H1 (cell line): ENCODE measurements at places on chromosomes 4 and X. TPM values are rescaled to one million over a fixed set of nuclear protein-coding genes. Genes with fewer than 3 reads are reported as not detected.

GRCh38 chr4:1212546-1213335 lies 36.2 kb downstream of the CTBP1 start:
- H3K27ac ChIP-seq: no peak overlapping the region
- no peak for DNase-seq
- no peak overlapping the region for H3K4me3 ChIP-seq
- no peaks in the 10 kb centered on the region for H3K27me3 ChIP-seq
- H3K4me1 ChIP-seq: no peaks in the 10 kb centered on the region

The MECP2 gene
- total RNA-seq: 32.0 and 32.4 TPM in 2 replicates

The AMTN gene
- not detected in 2 replicates for total RNA-seq

DNA sequence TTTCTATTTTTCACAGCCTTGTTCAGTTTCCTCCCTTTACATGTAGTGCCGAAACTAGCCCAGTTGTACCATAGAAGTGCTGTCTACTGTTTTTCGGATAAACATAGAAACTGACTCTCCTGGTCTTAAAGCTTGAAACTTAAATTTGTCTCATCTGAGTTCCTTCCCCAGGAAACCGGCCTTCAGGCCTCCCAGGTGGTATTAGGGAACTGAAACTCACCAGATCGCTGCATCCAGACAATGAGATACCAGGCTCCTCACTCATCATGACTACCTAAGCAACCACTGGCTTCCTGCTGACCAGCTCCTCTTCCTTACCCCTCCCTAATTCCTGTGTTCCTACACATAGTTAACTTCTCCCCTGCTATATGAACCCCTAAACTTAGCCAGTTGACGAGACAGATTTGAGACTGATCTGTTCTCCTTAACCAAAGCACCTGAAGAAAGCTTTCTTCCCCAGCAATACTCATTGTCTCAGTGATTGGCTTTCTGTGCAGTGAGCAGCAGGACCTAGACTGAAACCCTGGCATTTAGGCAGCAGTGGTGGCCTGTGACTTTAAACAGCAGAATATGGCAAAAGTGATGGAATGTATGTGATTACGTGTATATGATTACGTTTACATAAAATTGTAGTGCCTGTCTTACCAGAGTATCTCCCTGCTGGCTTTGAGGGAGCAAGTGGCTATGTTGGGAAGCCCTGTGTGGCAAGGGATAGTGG lies 959.1 kb upstream of the LCORL start:
- no peak overlapping the region for H3K4me3 ChIP-seq
- no peaks in the 10 kb centered on the region for H3K36me3 ChIP-seq
- no peak overlapping the region for H3K27ac ChIP-seq
- DNase-seq: no peak
- no peaks in the 10 kb centered on the region for H3K4me1 ChIP-seq
- H3K27me3 ChIP-seq: no peaks in the 10 kb centered on the region

DNA sequence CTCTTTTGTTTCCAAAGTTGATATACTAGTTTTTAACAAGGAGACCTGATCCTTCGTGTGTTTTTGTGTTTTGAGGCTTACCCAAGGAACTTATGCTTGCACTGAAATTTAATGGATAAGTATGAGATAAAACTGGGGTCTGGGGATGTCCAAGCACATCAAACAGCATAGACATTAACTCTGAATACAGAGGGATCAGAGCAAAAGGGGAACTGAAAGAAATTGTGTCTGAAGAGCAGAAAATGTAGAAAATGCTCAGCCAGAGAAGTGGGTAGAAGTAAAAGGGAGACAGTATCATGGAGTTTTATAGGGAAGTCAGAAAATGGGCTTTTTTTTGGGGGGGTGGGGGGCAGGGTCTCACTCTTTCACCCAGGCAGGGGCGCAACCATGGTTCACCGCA lies 695.4 kb downstream of the ARAP2 start:
- H3K27me3 ChIP-seq: no peaks in the 10 kb centered on the region
- no peaks in the 10 kb centered on the region for H3K4me1 ChIP-seq
- no peak for DNase-seq
- no peaks in the 10 kb centered on the region for H3K36me3 ChIP-seq

DNA sequence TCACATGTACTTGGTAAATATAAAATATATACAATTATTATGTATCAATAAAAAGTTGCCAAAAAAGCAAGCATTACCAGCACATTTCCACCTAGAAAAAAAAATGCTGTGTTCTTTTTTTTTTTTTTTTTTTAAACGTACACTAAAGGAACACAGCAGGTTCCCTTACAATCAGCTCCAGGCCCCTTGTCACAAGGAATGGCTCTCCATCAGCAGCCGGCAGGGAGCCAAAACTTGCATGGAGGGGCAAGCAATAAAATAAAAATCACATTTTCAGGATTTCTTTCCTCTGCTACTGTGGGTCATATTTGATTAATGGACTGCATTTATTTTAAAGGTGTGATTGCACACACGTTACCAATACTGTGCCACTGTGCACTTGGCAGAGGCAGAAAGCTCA lies 460.3 kb downstream of the GPAT3 start:
- H3K27ac ChIP-seq: no peak overlapping the region
- no peaks in the 10 kb centered on the region for H3K27me3 ChIP-seq
- no peak overlapping the region for H3K4me3 ChIP-seq
- no peak for DNase-seq
- peaks cover 2% of the 10 kb centered on the region for H3K4me1 ChIP-seq
- no peaks in the 10 kb centered on the region for H3K36me3 ChIP-seq

GRCh38 chrX:9899640-9900111 lies 67.5 kb upstream of the CLDN34 start:
- H3K4me3 ChIP-seq: no peak overlapping the region
- H3K4me1 ChIP-seq: peaks cover 4% of the 10 kb centered on the region; the same call in 1 of the 2 replicates
- no peak overlapping the region for H3K27ac ChIP-seq
- H3K36me3 ChIP-seq: peaks cover 10% of the 10 kb centered on the region; the same call in 1 of the 2 replicates
- DNase-seq: no peak

DNA sequence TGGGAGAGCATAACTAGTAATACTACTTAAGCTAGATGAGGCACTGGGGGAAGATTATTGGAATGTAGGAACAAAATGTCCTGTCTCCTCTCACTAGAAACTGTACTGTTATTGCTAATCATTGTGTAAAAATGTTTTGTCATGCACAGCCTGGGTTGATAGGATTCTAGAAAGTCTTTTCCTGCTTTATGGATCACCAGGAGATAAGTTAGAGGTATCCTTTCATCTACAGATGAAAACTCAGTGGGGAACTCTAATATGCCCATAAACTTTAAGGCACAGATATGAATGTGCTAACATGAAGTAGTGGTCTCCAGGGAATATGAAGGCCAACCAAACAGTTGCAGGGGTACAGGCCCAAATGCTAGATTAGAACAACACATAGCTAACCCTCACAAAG lies 57.5 kb downstream of the SRPX start:
- H3K4me1 ChIP-seq: no peaks in the 10 kb centered on the region
- no peak overlapping the region for H3K4me3 ChIP-seq
- no peaks in the 10 kb centered on the region for H3K36me3 ChIP-seq

GRCh38 chr4:99894998-99895397 lies 771 bp upstream of the LAMTOR3 start:
- H3K27ac ChIP-seq: no peak overlapping the region
- no peak for DNase-seq
- H3K4me1 ChIP-seq: no peaks in the 10 kb centered on the region
- H3K27me3 ChIP-seq: no peaks in the 10 kb centered on the region
- peaks cover under 1% of the 10 kb centered on the region; the same call in 1 of the 2 replicates for H3K36me3 ChIP-seq
